ENCODE measurements at places on chromosomes 5 and 9.
A peak's percentile ranks its signal among the peaks of the same experiment; 100 is the strongest.

DNA sequence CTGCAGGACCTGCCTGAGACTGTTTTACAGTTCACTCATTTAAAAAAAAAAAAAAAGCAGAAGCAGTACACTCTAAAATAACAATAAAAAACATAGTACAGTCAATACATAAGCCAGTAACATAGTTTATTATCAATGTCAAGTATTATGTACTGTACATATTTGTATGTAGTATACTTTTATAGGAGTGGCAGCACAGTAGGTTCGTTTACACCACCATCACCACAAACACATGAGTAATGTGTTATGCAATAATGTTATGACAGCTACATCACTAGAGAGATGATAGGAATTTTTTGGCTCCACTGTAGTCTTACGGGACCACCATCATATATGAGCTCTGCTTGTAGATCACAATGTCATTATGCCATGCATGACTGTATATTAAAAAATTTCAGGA is 462.8 kb downstream of the ISL1 start:
- DNase-seq = no peak

DNA sequence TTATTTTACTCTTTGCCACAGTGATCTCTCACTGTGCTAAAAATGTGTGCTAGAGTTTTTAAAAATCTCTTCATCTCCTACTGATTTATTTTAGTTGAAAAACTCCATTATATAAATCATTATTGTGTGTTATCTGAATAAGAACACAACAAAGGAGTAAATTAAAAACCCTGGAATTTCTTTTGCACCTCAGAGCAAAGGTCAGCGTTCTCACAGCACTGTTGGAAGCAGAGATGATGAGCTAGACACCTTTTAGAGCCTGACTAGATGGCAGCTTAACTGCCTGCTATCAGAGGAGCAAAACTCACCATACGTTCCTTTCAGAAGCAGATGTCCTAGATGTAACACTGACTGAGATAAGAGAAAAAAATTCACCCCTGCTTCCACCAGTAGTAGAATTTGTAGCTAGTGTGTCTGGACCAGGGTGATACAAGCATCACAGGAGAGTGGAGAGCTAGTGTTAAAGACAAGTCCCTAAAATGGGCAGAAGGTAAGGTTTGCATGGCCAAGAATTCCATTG is 147.1 kb downstream of the ENTREP1 start:
- no peak for DNase-seq

GRCh38 chr5:40976836-40977235 is 67.5 kb downstream of the C7 start:
- no peak for DNase-seq

- DNase-seq = no peak
Observed at GRCh38 chr9:93132287-93132927, 1.6 kb downstream of the NINJ1 start.

GRCh38 chr5:83097689-83098231 is 20.4 kb downstream of the XRCC4 start:
- no peak for DNase-seq

GRCh38 chr5:62585751-62586150 is 7.1 kb downstream of the LRRC70 start:
- no peak for DNase-seq

DNA sequence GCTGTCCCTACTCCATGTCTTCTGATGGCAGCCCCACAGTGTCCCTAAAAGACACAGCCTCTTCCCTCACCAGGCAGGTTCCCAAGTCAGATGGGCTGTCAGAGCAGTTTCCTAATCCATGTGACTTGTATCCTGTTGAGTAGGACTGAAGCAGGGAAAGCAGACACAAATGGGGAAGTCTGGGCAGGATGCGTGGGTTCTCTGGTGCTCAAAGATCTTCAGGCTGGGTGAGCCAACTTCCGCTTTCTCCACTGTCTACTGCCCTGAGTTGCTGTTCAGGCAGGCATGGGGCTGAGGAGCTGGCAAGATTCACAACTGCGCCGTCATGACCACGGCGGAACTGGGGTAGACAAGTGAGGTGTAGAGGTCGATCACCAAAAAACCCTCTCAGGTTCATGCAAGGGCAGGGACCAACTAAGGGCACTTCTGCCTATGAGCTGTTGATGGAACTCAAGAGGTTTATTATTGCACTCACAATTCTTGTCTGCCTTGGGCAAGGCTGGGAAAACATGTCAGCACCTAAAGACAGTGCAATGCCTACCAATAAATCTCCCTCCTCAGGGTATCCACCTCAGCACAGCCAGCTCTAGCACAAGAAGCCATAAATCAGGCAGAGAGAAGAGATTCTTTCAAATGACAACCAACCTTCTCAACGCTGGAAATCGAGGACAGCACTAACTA is 83.4 kb downstream of the RAPGEF1 start:
- DNase-seq = peak; percentile 92

GRCh38 chr5:120260651-120261050 is 203.4 kb upstream of the PRR16 start:
- DNase-seq = no peak

- peak; percentile 68 for DNase-seq
Observed at GRCh38 chr9:117034866-117035265, 347.8 kb downstream of the TRIM32 start.

DNA sequence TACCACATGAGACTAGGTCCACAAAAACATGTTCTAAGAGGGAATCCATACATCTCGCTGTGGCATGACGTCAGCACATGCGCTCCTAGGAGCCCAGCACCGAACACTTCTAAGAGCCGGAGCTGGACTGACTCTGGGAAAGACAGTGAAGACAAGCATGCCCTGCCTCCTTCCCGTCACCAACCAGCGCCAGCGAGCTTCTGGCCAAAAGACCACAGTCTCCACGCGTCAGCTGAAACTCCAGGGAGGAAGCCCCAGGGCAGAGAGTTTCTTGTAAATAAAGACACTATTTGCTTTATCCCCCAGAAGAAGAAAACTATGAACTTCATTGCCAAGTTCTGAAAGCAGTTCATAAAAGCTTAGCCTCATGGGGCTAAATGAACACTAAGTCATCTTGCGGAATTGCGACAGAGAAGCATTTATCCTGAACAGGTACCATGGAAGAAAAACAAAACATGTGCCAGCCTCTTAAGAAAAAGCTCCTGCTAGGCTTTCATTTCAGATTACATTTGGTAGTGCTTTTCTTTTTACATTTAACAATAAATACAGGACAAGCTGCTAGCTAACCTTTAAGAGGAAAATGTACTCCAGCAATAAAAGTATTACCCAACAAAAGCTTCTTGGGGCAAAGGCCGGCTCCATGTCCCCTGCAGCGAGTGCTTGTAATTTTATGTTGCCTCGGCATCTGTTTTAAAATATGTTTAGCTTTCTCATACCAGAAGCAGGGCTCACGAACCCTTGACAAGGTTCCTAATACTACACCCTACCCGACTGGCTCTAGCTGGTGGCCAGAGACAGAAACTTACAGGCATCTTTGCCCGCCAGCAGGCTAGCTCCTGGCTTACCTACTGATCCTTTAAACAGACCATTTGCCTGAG is 96.5 kb downstream of the PRRT1B start:
- no peak for DNase-seq

GRCh38 chr5:5266297-5266696 is 126.2 kb downstream of the ADAMTS16 start:
- no peak for DNase-seq

GRCh38 chr9:95896580-95896979 is 21.1 kb downstream of the ERCC6L2 start:
- no peak for DNase-seq

- DNase-seq = no peak
Observed at GRCh38 chr9:121808781-121809180, 157.3 kb downstream of the DAB2IP start.

- no peak for DNase-seq
Observed at GRCh38 chr9:28888806-28889205, 1315.5 kb upstream of the C9orf72 start.

DNA sequence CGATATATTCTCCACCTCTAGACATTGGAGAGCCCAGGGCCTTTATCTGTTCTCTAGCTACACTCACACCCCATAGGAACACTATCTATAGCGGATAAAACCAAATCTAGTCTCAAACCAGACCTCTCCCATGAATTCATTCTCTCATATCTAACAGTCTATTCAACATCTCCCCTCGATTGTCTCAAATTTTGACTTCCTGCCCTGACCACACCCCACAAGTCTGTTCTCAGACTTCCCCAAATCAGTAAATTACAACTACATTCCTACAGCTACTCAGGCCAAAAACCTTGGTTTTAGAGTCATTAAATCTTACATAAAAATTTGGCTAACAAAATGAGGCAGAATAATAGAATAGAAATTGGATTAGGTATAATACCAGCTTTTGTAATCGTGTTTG is 12.5 kb upstream of the SLC1A3 start:
- DNase-seq = no peak

GRCh38 chr9:136542241-136543040 is 3.4 kb downstream of the NOTCH1 start:
- no peak for DNase-seq

DNA sequence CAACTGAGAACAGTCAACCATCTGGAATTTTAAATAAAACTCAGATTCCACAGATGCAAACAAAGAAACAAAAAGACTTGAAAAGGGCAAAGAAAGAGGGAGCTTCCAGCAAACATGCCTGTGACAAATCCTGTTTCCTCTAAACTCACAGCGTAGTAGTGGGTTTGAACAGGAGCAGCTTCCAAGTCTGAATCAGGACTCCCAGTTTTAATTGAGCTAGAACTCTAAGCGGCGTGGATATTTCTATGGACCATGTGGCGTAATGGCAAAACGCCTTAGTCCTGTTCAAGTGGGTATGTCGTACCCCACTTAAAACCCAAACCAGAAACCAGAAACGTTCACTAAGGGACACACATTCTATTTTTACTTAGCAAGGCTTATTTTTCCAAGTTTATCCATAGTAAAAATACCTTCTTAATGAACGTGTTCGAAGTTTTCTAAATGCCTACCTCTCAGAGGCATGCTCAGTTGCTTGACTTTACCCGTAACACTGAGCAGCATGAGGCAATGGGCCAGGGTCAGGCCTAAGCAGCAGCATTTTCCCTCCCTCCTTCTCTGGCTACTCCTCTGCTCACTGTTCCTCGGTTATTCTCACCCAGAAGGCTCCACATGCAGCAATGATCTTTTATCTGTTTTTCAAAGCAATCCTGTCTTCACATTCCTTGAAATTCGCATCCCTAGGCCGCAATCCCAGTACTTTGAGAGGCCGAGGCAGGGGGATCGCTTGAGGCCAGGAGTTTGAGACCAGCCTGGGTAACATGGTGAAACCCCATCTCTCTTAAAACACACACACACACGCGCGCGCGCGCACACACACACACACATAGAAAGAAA is 77.9 kb downstream of the FNBP1 start:
- no peak for DNase-seq

- DNase-seq = no peak
Observed at GRCh38 chr9:107488375-107489143, 1.0 kb downstream of the KLF4 start.

- no peak for DNase-seq
Observed at GRCh38 chr9:84151640-84152039, 171.0 kb downstream of the RMI1 start.

DNA sequence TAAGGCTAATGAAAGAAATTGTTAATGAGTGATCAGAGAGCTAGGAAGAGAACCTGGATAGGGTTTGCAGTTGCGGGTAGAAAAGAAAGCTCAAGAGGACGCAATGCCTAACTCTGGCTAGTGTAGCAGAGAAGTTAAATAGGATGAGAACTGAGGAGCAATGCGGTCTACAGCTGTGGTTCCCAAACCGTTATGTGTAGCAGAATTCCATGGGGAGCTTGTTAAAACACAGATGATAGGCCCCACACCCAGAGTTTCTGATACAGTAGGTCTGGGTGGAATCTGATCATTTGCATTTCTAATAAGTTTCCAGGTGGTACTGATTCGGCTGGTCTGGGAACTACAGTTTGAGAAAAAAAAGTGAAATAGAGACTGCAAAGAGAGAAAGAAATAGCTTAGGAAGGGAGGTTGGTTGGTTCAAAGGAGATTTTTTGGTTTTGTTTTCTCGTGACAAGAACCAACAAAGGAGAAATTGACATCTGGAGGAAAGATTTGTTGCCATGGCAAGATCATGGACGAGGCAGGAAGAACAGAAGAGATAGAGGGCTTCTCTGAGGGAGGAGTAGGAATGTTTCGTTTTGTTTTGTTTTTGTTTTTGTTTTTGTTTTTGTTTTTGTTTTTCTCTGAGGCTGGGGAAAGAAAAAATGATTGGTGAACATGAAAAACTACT is 276.1 kb downstream of the ARRDC3 start:
- no peak for DNase-seq

GRCh38 chr9:2023532-2023931 is 8.4 kb downstream of the SMARCA2 start:
- DNase-seq = no peak

GRCh38 chr5:139378941-139379361 is 4.1 kb downstream of the SLC23A1 start:
- no peak for DNase-seq

GRCh38 chr5:149793256-149793550 is 63.1 kb downstream of the PPARGC1B start:
- DNase-seq = no peak

- no peak for DNase-seq
Observed at GRCh38 chr5:89847743-89848142, 561.8 kb downstream of the CETN3 start.

DNA sequence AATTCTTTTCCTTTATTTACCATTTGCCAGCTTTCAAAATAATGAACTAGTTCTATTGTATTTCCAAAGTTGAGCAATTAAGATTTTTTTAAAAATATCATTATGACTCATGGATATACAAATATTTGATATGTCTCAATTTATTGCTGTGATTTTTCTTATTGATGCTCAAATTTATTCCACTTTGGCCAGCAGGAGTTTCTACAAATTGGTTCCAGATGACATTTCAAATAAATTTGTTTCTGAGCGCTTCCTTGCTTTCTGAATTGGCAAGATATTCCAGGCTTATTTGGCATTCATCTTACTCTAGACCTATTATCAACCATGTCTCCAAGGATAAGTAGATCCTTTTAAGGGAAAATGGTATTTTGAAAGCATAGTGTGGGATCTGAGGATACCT is 58.5 kb upstream of the TJP2 start:
- no peak for DNase-seq

DNA sequence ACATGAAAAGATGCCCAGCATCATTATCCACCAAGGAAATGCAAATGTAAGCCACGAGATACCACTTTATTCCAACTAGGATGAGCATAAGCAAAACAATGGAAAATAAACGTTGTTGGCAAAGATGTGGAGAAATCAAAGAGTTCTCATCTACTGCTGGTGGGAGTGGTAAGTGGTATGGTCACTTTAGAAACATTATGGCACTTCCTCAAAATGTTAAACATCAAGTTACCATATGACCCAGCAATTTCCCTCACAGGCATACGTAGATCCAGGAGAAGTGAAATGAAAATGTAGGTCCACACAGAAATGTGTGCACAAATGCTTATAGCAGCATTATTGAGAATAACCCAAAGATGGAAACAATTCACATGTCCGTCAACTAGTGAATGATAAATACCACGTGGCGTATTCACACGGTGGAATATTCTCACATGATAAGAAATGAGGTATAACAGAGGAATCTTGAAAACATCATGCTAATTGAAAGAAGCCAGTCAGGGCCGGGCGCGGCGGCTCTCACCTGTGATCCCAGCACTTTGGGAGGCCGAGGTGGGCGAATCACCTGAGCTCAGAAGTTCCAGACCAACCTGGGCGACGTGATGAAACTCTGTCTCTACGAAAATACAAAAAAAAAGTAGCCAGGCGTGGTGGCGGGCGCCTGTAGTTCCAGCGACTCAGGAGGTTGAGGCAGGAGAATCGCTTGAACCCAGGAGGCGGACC is 16.4 kb upstream of the FLT4 start:
- no peak for DNase-seq

Measured in Karpas-422 (cell line).